ENCODE measurements at places on chromosomes 11 and 22.

DNA sequence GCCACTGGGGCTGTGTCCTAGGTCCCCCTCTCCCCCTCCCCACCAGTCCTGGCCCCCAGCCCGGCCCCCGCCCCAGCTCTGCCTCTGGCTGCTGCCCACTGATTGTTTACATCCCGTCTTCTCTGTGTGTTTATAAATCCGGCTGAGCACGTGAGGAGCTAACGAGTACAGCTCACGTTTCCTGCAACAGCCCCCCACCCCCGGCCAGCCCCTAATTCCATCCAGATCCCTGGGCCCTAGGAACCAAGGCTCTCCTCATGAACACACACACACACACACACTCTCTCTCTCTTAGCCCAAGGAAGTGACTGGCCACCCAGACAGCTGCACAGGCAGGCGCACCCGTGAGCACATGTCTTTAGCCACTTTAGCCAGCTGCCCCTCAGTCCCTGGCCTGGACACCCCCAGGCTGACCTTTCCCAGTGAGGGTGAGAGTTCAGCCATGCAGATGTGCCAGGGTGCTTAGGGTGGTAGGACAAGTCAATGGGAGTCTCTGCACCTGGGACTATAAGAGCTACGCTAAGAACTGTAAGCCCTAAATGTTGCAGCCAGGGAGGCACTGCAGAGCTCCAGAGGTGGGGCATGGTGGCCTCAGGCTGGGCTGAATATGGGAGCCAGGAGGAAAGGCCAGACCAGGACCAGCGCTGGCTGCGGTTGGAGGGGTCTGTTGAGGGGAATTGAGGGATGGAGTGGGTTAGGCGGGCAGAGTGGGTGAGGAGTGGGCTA is 2.9 kb downstream of the CLCF1 start:
- no peak for DNase-seq

GRCh38 chr11:123040111-123040432 is 21.9 kb downstream of the HSPA8 start:
- no peak for DNase-seq

GRCh38 chr11:72836111-72836510 is 21.9 kb downstream of the ATG16L2 start:
- no peak for DNase-seq

- DNase-seq, result no peak
Observed at GRCh38 chr11:95700471-95700817, 89.1 kb downstream of the FAM76B start.

DNA sequence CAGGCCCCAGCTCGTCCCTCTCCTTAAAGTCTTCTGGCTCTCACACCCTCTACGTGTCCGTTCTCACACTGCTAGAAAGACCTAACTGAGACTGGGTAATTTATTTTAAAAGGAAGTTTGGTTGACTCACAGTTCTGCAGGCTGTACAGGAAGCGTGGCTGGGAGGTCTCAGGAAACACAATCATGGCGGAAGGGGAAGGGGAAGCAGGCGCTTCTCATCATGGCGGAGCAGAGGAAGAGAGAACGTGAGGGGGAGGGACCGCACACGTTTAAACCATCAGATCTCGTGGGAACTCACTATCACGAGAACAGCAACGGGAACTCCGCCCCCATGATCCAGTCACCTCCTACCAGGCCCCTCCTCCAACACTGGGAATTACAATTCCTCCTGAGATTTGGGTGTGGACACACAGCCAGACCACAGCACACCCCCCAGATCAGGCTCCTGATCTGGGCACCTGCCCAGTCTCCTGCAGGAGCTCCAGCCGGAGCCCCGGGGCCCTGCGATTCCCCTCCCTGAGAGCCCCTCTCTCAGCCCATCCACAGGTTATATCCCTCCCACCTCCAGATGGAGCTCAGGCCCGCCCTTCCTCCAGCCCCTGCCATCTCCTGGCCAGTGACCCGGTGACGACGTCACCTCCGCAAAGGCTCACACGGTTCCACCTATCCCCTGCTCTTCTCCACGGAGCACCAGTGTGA is 170.2 kb downstream of the BRD1 start:
- DNase-seq, result peak; percentile 54

DNA sequence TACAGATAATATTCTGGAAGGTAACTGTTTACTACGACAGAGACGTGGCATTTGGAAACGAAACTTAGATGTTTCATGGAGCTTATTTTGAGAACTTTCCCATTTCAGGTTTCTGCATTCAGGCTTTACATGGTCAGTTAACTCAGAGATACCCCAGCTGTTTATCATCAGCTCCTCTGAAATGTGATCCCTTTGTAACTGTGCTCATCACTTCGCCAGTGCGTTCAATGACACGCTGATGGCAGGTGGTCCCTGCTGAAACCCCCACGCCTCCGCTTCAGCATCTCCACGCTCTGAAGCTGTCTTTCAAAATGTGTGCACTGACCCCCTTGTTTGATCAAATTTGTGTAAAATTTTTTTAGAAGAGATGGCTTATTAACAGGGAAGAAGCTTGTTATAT is 30.5 kb downstream of the ALG12 start:
- DNase-seq, result no peak

DNA sequence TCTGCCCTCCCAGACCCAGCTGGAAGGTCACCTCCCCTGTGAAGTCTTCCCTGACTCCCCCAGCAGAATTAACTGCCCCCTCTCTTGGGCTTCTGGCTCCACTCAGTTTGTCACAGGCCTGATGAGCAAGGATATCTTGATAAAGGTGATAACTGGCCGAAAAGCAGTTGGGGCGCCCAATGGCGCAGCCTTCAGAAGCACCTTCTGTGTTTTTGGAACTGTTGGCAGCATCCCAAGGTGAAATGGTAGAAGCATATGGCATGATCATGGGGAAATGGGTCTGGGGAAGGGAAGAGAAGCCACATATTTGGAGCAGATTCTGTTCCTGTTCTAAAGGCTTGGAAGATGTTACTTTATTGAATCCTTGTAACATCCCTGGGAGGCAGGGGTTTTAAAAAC is 2.8 kb upstream of the TAB1 start:
- DNase-seq, result no peak

GRCh38 chr11:28743061-28743550 is 634.9 kb downstream of the METTL15 start:
- DNase-seq, result no peak

DNA sequence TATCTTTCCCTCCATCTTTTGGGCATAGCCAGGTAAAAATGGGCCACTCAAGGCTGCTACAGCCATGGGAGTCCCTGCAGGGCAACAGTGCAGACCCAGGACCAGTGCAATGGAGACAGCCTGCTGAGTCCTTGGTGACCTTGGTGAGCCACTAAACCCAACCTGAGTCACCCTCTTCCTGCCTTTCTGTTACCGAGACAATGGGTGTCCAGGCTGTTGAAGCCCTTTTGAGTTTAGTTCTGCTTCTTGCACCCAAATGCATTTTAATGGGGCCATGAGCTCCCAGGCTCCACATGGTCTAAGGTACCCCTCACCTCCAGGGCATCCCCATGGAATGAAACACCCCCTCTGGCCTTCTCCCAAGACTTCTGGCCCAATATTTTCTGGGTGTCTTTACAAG is 874 bp upstream of the PLAAT4 start:
- no peak for DNase-seq

DNA sequence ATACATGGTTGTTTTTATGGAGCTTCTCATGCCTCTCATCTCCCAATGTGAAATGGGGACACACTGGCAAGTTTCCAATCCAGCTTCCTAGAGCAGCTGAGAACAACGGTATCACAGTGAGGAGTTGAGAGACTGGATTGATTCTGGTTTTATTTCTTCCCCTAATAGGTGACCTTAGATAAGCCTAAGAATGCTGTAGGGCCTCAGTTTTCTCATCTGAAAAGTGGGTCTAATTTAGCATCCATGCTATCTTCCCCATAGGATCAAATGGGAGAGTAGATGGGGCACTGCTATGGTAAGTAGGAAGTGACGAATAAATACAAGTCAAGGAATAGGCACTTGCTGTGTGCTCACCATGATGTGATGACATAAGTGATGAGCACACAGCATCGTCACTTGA is 61.1 kb upstream of the PHOX2A start:
- no peak for DNase-seq

GRCh38 chr11:15826826-15827225 is 529.5 kb downstream of the SOX6 start:
- DNase-seq, result no peak

GRCh38 chr11:8527939-8528338 is 66.1 kb downstream of the STK33 start:
- DNase-seq, result no peak

DNA sequence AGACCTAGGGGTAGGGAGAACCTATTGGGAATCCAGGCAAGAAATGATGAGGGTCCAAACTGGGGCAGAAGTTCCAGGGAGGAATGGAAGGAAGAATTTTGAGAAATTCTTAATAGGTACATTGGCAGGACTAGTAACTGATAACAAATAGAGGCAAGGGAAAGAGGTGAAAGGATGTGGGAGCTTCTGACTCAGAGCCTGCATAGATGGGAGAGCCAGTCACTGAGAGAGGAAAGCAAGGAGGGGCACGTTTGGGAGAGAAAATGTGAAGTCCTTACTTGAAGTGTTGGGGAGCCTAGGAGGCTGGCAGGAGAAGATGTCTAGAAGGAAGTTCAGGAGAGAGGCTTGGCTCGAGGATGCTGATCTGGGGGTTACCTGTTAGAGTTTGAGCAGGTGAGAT is 104.6 kb upstream of the NCAM1 start:
- DNase-seq, result no peak

GRCh38 chr11:123055191-123055901 is 6.6 kb downstream of the HSPA8 start:
- no peak for DNase-seq

DNA sequence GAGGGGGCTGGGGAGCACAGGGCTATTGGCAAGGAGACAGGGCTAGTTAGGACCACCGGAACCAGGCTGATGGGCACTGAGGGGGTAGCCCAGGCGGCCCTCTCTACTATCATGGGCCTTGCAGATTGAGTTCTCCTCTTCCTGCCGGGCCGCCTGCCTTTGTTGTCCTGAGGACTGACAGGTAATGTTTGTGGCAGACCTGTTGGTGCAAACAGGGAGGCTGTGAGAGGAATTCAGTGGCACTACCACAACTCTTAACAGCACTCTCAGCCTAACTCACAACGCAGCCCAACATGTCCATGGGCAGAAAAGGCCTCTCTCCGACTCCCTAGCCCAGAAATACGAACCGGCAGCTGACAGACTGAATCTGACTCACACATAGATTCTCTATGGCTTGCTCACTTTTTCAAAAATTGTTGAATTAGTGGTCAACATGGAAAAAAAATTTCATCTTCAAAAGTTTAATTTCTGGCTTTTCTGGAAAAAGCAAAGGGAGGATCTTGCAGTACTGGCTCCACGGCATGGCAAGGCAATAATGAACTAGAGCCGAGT is 11.4 kb downstream of the KCNJ5 start:
- no peak for DNase-seq

DNA sequence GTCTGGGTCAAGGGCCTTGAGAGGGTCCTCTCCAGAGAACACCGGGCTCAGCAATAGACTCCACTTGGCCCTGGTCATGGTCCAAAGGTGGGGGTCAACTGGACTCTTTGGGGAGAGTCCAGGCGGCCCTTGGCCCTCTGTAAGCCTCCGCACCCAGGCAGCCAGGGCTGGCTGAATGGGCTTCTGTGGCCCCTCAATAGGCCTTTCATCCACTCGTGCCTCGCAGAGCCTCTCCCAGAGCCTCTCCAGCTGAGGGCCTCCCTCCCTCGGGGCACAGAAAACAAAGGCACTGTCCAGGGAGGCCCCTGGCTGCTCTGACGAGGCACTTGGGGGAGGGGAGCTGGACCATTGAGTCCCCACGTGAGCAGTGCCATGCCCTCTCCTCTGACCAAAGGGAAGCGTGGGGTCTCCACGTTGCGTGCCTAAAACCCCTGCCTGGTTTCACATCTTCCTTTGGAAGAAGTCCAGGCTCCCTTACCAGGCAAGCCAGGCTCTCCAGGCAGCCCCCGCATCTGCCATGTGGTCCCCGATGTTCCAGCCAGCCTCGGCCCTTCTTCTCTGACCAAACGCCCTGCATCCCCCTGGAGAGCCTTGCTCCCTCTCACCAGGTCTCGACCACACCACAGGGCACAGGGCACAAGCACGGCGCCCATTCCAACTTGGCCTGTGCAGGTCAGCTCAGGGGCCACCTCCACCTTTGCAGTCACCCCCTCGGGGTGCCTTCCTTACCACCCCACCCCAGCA is 15.5 kb downstream of the KIAA0930 start:
- DNase-seq, result no peak

DNA sequence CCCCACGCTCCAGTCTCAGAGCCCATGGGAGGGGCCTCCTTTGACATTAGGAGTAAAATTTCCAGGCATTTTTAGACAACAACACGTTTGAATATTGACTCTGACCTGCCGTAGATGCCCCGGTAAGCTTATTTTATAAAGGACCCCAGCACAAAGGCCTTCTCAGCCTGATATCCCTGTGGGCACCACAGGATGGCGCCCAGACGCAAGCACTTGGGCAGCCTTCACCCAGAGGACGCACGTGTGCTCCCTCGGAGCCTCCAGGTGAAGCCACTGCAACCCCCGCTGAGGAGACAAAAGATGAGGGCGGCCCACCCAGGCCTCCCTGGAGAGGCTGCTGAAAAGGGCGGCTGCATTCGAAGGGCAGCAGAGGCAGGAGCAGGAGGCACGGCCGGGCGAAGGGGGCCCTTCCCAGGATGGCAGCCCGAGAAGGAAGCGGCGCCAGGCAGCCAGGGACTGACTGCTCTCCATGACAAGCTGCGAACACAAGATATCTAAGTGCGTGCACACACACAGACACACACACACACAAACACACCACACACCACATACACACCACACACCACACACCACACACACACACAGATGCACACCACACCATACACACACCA is 15.2 kb upstream of the TH start:
- peak; percentile 16 for DNase-seq

DNA sequence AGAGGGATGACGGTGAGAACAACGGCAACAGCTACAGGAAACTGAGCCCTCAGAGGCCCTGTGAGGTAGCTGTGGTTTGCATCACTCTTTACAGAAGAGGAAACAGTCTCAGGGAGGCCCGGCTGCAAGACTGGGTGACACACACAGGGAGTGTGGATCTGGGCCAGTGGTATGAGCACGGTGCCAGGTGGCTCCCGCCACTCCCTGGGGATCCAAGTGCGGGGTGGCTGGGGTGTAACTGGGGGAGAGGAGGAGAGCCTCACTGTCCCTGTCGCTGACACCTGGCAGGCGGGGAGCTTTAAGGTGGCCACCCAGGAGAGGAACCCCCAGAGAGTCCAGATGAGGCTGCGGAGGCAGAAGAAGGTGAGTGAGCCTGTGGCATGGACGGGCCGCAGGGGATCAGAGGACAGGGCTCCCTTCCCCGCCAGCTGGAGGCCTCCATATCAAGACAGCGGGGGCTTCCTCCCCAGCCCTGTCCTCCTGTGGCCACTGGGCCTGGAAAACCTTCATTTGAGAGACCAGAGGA is 5.6 kb downstream of the RGL4 start:
- peak; percentile 68 for DNase-seq

Data from effector CD4-positive, alpha-beta T cell (primary cell).